Neural progenitor cell (in vitro differentiated cells): ENCODE measurements at places on chromosomes 1 and 21. TPM values are rescaled to one million over a fixed set of nuclear protein-coding genes. Genes with fewer than 3 reads are reported as not detected.

DNA sequence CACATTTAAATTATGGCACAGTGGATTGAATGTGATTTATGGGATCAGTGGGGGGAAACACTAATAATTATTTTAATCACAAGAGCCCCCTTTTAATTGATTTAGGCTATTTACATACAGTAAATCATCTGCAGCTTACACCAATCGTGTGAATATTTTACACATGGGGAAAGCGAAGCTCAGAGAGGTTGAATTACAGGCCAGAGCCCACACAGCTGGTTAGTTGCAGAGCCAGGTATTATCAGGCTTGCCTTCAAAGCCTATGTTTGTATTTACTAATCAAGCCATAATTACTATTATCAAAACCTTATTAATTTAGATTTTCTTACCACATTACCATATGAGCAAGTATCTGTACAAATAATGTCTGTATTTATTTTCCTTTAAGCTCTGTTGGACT lies 749 bp downstream of the SDCCAG8 start:
- DNase-seq: no peak

DNA sequence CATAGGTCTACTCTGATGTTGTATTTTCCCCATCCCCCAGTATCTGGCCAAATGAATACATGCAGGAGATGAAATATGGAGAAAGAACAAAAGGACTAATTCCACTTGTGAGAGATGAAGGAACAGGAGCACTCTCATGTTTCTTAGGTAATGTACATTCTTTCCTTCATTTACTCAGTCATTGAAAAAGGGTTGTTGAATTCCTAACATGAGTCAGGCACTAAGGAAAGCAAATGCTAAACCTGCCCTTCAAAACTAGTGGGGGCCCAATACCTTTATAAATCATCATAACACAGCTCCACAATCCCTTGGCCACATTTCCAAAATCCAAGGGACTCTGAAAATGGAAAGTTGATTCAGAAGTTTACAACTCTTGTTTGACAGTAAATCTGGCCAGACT lies 94.3 kb downstream of the DIRAS3 start:
- no peak for DNase-seq

DNA sequence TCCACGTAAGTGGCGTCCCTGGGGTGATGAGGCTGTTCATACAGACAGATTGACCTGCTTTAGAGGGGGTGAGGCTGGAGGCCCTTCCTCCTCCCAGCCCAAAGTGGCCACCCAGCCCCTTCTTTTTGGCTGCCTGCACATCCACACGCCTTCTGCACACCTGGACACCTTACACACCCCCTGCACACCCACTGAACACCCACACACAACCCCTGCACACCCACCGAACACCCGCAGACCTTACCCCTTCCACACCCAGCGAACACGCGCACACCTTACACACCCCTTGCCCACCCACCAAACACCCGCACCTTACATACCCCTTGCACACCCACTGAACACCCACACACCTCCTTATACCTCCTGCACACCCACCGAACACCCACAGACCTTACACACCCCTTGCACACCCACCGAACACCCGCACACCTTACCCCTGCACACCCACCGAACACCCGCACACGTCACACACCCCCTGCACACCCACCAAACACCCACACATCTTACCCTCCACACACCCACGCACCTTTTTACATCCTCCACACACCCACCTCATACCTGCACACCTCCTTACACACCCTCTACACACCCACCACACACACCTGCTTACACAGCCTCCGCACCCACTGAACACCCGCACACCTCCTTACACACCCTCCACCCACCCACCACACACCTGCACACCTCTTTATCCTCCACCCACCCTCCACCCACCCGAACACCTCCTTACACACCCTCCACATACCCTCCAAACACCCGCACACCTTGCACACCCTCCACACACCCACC lies 37.7 kb downstream of the COQ8A start:
- no peak for DNase-seq

Gene TAL1
- total RNA-seq: not detected in 2 replicates

Gene CD164L2
- 1.5 and 1.6 TPM in 2 replicates for total RNA-seq

Gene F5
- not detected in 2 replicates for total RNA-seq
